ENCODE measurements at places on chromosomes 1 and 21.

GRCh38 chr1:92037400-92037799 is 7.6 kb downstream of the EPHX4 start:
- no peak for DNase-seq

- DNase-seq, result no peak
These were observed 301.6 kb downstream of the HLX start for GRCh38 chr1:221180704-221181368.

- no peak for DNase-seq
These were observed 3.0 kb downstream of the GNAT2 start for GRCh38 chr1:109616391-109616790.

DNA sequence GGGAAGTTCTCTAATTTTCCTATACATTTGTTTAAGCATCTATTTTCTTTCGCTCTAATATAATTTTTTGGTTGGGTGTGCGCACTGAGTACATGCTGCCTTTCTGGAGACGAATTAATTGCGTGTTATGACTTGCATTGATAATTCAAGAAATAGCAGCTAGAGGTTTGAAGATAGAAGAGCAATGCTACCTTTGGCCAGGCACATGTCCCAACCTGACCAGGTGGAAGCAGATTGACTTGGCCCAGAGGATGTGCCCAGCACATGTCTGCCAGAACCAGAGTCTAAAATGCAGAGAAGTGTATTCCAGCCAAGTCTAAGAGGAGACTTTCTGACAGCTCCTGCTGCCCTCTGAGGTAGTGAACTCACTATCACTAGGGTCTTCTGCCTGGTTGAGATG is 114.3 kb downstream of the SLC35F3 start:
- DNase-seq, result no peak

GRCh38 chr1:179825206-179825605 is 52.4 kb downstream of the TOR1AIP2 start:
- DNase-seq, result no peak

- no peak for DNase-seq
These were observed 16.0 kb downstream of the VANGL2 start for GRCh38 chr1:160416369-160416768.

- DNase-seq, result no peak
These were observed 34.2 kb downstream of the MRPS6 start for GRCh38 chr21:34107606-34108005.

GRCh38 chr1:2346691-2347408 is 44.5 kb downstream of the MORN1 start:
- DNase-seq, result no peak

DNA sequence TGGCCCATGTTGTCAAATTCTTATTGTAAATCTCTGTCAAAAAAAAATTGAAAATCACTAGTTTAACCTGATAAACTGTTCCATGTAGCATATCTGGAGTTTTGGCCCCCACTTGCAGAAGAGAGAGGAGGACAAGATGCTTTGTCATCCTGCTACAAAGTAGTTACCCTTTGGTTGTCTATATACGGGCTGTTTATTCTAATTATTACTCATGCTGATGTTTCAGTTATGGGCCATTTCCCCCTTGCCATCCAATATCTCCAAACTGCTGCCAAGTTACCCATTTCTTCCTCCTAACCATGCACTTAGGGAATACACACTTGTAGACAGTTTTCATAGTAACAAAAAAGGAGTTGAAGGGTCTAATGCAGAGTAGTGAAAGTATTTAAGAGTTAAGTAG is 22.6 kb downstream of the STX12 start:
- DNase-seq, result peak; percentile 47

GRCh38 chr1:107110326-107110725 is 30.5 kb upstream of the NTNG1 start:
- DNase-seq, result no peak

GRCh38 chr1:234509457-234510328 is 30.7 kb upstream of the TARBP1 start:
- DNase-seq, result no peak

GRCh38 chr1:92567211-92567868 is 80.6 kb upstream of the GFI1 start:
- DNase-seq, result no peak

DNA sequence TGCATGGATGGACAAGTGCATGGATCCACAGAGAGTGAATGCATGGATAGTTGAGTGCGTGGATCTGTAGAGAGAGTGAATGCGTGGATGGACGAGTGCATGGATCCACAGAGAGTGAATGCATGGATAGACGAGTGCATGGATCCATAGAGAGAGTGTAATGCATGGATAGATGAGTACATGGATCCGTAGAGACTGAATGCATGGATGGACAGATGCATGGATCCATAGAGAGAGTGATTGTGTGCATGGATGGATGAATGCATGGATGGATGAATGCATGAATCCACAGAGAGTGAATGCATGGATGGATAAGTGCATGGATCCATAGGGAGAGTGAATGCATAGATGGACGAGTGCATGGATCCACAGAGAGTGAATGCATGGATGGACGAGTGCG is 153.8 kb downstream of the PCBP3 start:
- no peak for DNase-seq

- DNase-seq, result no peak
These were observed 78.2 kb upstream of the RALGPS2 start for GRCh38 chr1:178646821-178647220.

DNA sequence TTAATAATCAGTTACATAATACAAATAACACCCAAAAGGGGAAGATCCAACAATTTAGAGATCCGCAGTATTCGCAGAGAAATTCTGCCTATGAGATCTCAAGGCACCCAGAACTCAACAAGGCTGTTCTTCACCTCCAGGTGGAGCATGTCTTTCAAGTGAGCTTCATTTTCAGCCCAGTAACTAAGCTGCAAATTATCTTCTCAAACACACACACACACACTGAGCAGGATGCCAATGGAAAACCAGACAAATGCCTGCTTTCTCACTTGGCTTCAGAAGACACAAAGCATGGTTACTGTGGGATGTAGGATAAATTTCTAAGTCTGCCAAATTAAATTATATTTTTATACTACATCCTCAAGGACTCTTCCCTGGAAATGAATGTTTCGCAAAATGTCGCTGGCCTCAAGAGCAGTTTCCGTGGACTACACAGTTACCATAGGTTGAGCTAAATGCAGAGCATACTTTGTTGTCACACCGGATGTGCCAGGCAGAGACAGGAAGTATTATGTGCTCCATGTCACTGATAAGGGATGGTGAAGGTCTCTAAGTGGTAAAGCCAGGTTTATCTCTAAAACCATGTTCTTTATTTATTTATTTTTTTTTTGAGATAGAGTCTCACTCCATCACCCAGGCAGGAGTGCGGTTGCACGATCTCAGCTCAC is 30.3 kb downstream of the UBR4 start:
- DNase-seq, result peak; percentile 45

DNA sequence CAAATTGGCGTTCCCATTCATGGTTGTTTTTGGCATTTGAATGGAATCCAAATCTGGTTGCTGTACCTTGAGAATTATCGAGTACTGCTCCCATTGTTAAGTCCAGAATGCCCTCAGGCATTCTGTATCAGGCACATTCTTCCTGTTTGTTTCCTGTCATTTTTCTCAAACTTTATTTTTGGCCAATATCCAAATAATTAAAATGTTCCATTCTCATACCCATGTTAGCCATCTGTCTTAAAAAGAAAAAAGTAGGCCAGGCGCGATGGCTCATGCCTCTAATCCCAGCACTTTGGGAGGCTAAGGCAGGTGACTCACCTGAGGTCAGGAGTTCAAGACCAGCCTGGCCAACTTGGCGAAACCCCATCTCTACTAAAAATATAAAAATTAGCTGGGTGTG is 29.3 kb upstream of the SHISA4 start:
- no peak for DNase-seq

GRCh38 chr1:43227143-43227764 is 42.5 kb upstream of the TMEM125 start:
- DNase-seq, result peak; percentile 81

- DNase-seq, result peak; percentile 66
These were observed 143.6 kb upstream of the RAB4A start for GRCh38 chr1:229127301-229127700.

- DNase-seq, result no peak
These were observed 59.7 kb downstream of the MRPL37 start for GRCh38 chr1:54259546-54260140.

GRCh38 chr1:236206548-236206947 is 64.2 kb downstream of the GPR137B start:
- DNase-seq, result no peak

DNA sequence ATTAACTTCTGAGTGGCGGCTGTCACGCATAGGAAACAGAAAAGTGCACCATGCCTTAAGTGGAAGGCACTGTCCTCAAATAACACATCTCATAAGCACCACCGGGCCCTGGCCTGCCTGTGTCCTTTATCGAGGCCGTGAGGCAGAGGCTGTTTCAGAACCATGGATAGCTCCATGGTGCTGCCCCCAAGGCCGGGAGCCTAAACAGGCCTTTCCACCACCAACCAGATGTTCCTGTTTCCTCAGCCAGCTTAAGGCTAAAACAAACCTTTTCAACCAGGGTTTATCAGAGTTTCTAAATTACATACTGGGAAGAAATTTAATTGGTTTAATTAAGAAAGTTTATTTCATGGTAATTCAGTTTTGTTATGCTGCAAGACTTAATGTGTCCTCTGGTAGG is 114.4 kb downstream of the DMRTA2 start:
- DNase-seq, result peak; percentile 12

DNA sequence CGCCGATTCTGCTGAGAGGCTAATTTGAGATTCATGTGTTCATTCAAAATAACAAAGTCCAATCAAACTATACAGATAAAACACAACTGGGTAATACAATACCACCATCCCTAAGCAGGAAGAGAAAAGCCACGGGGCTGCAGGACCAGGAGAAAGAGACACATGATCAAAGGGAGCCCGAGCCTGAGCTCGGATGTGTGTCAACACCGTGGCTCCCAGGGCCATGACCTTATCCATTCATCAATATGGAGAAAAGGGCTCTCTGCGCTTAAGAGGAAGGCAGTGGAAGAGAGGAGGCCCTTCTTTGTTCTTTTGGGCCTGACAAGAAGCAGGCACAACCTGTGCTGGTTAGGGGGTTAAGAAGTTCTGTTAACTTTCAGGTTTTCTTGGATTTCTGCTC is 56.7 kb downstream of the HUNK start:
- DNase-seq, result no peak

DNA sequence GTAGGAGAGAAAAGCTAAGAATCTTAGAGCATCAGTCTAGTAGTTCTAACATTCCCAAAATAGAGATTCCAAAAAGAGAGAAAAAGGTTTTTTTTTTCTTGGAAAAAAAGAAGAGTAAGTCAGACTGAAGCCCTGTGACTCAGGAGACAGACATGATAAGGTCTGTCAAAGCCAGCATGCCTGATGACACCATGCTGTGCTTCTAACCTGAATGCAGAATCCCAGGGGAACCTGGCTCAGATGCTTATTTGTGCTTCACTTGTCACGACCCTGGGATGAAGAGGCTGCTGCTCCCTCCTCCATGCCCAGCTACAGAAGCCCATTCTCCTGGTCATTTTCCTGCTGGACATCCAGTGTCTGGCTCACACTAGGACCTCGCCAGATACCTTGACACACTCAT is 44.3 kb downstream of the ERICH3 start:
- DNase-seq, result no peak

DNA sequence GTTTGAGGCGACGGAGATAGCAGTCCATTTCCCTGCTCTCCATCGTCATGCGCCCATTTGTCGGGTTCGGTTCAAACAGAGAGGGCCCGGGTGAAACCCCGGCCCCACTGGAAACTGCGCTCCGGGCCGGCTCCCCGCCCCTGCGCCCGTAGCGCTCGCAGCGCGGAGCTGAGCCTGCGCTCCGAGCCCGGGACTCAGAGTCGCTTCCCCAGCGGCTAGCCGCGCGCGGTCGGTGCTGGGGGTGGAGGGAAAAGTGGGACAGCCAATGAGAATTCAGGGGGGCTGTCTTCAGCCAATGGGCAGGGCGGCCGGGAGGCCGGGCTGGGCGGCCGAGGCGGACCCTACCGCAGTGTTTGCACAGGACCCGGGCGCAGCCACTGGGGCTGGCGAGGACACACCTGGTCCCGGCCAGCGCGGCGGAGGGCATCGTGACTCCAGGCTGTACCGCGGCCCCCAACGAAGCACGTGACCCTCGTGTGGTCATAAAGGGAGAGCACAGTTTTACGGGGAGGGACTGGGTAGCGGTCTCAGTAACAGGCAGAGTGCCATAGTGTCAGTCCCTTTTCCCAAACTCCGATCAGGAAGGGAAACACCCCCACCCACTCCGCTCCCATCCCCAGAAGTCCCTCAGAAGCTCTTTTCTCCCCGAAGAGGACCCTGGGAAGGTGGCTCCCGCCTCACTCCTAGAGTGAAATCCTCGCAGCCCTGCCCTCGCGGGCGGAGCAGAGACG is at the start of gene INKA2:
INKA2 (minus strand) TSS at position 202 of the 731 bp plus-strand sequence; CDS start at position 49, 153 bp downstream.
- peak; percentile 88 for DNase-seq

DNA sequence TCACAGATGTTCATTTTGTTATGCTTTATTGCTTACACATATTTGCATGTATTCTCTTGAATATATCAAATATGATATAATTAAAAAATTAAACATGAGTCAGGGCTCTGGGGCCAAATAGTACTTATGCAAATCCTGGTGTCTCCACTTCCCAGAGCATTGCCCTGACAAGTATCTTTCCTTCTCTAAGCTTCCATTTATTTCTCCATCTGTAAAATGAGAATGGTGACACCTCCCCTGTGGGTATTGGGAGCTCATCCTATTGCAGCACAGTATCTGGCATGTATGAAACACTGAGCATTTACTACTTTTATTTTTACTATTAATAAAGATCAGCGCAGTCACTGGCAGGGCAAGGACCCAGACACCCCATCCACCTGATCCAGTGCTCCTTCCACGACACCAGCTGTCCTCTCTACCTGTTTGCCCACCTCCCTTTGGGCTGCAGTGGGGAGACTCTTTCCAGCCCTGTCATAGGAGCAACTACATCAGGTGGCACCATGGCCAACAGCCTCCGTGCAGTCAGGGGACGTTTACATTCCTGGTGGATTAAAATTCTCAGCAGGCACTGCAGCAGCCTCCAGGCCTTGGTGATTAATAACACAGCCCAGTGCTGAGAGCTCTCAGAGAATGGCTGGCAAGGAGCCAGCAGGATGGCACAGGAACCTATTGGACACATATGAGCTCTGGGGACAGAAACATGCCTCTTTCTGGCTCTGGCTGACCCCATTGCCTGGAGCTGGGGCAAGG is 113.0 kb downstream of the DMRTB1 start:
- DNase-seq, result no peak

DNA sequence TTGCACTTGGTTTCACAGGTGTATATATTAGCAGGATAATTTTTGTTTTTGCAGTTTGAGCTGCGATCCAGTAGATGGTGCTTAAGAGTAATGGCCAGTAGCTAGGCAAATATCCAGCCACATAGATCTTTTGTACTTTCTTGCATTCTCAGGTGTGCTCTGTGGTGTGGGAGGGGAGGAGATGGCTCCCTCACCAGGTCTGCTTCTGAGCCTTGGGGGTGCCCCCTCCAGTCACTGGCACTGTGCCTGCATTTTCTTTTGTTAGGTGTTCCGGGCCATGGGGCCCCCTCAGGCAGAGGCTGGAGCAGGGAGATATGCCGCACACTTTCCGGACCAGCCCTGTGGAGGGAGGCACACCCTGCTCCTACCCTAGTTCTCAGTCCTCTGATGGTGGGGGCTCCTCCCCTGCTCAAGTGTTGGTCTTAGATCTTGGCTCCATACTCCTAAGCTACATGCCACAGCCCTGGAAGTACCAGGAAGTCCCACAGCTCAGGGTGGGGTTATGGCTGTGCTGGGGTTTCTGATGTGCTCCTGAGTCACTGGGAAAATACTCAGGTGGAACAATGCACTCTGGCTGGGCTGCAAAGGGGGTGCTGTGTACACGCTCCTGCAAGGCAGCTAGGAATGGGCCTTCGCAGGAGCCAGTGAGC is 197.6 kb upstream of the DMRTA2 start:
- DNase-seq, result no peak
